Activated T-helper 1 cell treated with anti-CD3 and anti-CD28 coated beads, Interleukin-12 subunit alpha, Interleukin-12 subunit beta, Interleukin-2, Interleukin-4 antibody, amounts not matched to agents 30 ng/mL and 10 ng/mL and 1 ng/mL, durations not matched to agents 14 hours and 24 hours and 36 hours (primary cell): ENCODE measurements at places on chromosomes 11 and 22.

DNA sequence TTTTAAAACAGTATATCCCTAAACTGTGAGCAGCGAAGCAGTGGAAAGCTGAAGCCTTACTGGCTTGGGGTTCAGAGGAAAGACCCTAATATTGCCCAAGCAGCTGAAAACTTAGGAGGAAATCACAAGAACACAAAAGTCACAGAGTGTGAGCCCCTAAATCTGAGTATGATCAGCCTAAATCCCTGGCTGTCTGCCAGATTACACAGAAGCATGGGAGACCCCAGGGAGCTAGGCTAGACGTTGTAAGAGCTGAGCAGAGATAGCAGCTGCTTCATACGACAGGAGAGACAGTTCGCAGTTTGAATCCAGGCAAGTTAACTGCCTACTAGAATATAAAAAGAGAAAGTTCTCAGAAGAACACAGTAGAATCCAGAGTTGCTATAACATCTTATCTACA lies 81.2 kb downstream of the PACS1 start:
- DNase-seq = no peak

- DNase-seq = no peak
These were observed 141.6 kb upstream of the TEAD1 start for GRCh38 chr11:12532580-12532979.

- no peak for DNase-seq
These were observed 181.4 kb upstream of the MTMR2 start for GRCh38 chr11:96105197-96105895.

DNA sequence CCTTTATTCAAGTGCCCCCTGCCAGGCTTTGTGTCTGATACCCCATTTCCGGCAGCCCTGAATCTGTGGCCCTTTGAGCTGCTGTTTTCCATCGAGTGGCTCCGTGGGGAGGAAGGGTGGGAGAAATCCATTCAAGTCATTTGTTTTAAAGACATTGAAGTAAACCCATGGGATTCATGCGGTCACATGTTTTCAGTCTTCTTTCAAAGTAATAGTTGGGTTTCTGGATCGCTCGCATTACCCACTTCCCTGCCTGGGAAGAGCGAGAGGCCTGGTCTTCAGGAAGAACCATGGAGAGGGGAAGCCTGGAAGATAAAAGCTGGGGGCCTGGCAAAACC lies 14.4 kb downstream of the DAGLA start:
- DNase-seq = no peak

- DNase-seq = no peak
These were observed 208.7 kb upstream of the NCAM1 start for GRCh38 chr11:112752563-112752962.

- DNase-seq = no peak
These were observed 991.7 kb downstream of the OPCML start for GRCh38 chr11:132540581-132540980.

GRCh38 chr11:45073685-45074141 lies 72.7 kb upstream of the PRDM11 start:
- no peak for DNase-seq

GRCh38 chr11:27678242-27678641 lies 22.0 kb downstream of the BDNF start:
- no peak for DNase-seq

GRCh38 chr11:17600316-17601255 lies 53.5 kb downstream of the OTOG start:
- no peak for DNase-seq

DNA sequence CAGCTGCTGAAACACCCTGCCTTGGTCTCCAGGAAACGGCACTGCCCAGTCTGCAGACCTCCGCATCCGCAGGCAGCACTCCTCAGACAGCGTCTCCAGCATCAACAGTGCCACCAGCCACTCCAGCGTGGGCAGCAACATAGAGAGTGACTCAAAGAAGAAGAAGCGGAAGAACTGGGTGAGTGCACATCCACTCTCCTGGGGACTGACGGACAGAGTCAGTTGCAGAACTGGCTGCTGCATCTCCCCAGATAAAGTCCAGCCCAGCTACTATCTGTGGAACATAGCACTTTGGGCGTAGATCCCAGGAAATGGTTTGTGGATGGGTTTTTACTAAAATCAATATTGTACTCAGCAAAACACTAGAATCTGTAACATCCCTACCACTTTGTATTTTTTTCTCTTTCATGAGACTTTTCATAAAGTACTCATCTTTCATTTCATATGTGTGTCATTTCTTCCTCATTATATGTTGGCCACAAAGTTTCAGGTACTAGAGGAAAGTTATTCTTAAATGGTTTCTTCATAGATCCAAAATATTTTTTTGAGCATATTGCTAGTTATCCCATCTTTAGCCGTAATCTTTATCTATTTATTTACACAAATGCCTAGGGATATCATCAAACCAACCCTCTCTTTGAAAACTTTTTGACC lies 80.1 kb downstream of the DBX1 start:
- DNase-seq = no peak

GRCh38 chr11:63574856-63575602 lies 11.8 kb upstream of the PLAAT2 start:
- DNase-seq = no peak

DNA sequence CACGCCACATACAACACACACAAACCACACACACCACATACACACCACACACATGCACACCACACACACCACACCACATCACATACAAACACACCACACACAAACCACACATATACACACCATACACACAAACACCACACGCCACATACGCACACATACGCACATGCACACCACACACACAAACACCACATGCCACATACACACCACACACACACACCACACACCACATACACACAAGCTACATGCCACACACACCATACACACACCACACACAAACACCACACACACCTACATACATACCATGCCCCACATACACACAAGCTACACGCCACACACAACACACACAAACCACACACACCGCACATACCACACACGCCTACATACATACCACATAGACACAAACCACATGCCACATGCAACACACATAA lies 15.7 kb upstream of the TH start:
- DNase-seq = no peak

GRCh38 chr22:46749682-46750529 lies 11.9 kb upstream of the CERK start:
- DNase-seq = no peak

GRCh38 chr11:3163241-3163981 lies 1.7 kb downstream of the OSBPL5 start:
- DNase-seq = no peak

DNA sequence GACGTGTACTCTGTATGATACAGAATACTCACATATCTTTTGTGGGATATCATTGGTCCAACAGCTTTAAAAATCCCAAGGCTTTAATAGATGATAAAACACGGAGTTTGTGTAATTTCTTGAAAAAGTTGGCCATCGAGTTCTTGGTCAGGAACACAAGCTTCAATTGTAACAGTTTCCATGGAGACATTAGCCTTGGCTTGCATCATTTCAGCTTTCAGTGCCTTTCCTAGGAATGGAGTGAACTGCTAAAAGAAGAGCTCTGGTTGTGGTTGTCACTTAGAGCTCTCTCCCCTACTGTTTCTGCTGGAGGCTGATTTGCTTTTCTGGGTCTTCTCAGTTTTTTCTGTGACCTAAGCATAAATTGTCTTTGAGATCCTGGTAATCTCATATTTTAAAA lies 14.2 kb downstream of the BMAL1 start:
- DNase-seq = no peak
